ENCODE measurements at places on chromosomes 12 and 14.

DNA sequence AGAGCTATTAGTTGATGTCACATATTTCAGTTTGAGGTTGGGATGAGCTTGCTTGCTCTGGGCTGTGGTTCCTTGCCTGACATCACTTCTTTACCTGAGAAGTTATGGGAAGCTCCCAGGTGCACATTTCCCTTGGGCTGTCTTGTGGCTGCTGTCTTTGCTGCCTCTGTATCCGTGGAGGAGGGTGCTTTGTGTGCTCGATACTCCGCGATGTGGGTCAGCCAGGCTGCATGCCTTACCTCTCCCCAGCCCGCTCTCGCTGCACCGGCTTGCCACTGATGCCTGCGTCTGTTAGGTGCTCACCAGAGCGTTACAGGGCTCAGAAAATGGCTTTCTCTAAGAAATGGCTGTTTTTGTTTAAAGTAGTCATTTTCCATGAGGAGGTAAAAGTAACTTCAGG, 19.6 kb downstream of the PELI2 start:
- DNase-seq = peak; percentile 97

- peak; percentile 95 for DNase-seq
These were observed 3.4 kb downstream of the CDCA3 start for GRCh38 chr12:6847676-6848075.

GRCh38 chr12:25401547-25402345, 151.0 kb upstream of the KRAS start:
- no peak for DNase-seq

- DNase-seq = peak; percentile 13
These were observed 367 bp downstream of the GALNT16 start for GRCh38 chr14:69260190-69260860.

GRCh38 chr12:92178340-92178739, 32.7 kb upstream of the BTG1 start:
- no peak for DNase-seq
